ENCODE measurements at places on chromosomes 5 and 9.

DNA sequence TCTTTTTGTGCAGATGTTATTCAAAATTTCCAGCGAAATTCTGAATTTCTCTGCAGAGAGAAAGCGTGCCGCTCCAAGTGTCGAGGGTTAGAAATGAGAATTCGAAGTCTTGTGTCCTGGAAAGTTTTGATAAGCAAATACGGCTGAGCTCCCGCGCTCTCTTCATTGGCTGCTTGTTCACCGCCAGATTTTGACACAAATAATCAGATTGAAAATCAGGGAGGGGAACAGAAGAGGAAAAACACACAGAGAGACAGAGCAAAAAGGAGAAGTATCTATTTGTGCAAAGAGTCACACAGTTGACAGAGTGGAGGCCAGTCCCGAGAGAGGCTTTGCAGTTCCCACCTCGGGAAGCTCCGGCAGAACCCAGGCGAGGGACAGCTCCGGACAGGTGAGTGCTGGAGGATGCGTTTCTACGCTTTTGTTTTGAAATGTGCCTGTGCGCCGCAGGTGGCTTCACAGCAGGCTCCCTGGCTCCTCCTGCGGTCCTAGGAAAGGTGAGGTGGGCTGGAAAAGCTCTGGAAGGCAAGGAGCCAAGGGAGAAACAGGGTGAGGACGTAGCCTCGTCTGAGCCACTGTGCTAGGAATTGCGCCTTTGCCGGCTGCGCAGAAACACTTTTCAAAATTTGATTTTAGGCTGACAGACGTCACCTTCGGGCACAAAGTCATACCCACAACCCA is at the start of gene GFI1B:
GFI1B (plus strand) TSS at position 244 of the 681 bp plus-strand sequence. CDS start 7,985 bp downstream, outside the sequence.
- no peak for DNase-seq

- DNase-seq, result peak; percentile 84
These were observed 404.6 kb downstream of the CSNK1G3 start for GRCh38 chr5:123916345-123917121.

GRCh38 chr5:110760158-110760557 is 21.4 kb downstream of the SLC25A46 start:
- DNase-seq, result no peak

GRCh38 chr5:102893942-102894341 is 138.8 kb downstream of the PAM start:
- peak; percentile 4 for DNase-seq

- no peak for DNase-seq
These were observed 31.0 kb downstream of the ADAM19 start for GRCh38 chr5:157544623-157544989.

- DNase-seq, result peak; percentile 23
These were observed 115.0 kb downstream of the PIK3R1 start for GRCh38 chr5:68330574-68330973.

GRCh38 chr9:19252174-19252884 is 21.8 kb downstream of the DENND4C start:
- peak; percentile 29 for DNase-seq

DNA sequence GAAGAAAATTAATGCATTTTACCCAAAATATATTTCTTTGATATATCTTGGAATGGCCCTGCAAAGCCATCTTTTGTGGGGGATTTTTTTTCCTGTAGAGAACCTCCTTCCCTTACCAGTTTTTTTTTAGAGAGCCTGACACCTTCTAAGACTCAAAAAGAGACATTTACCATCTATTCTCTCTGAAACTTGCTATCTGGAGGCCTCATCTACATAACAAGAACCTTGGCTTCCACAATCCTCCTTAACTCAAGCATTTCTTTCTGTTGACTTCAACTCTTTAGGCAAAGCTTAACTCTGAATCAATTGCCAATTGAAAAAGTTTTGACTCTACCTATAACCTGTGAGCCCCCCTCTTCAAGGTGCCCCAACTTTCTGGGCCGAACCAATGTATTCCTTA is 6.2 kb downstream of the SLC45A2 start:
- DNase-seq, result no peak

DNA sequence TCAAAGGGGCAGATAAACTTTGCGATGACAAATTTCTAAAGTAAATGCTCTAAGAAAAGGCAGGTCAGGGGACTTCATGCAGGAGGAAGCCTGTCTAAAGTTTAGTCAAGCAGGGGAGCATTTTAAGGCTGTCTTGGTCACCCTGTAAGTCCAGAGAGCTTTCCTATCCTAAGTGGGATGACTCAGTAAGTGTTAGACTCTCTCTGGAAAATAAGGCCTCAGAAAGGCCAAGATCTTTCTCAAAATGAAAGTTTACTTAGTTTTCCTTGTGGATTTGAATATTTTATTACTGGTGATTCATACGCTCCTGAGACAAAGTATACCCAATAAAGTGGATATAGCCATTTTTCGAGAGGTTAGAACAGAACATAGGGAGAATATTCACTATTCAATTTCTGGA is 806.9 kb upstream of the CDH9 start:
- no peak for DNase-seq

DNA sequence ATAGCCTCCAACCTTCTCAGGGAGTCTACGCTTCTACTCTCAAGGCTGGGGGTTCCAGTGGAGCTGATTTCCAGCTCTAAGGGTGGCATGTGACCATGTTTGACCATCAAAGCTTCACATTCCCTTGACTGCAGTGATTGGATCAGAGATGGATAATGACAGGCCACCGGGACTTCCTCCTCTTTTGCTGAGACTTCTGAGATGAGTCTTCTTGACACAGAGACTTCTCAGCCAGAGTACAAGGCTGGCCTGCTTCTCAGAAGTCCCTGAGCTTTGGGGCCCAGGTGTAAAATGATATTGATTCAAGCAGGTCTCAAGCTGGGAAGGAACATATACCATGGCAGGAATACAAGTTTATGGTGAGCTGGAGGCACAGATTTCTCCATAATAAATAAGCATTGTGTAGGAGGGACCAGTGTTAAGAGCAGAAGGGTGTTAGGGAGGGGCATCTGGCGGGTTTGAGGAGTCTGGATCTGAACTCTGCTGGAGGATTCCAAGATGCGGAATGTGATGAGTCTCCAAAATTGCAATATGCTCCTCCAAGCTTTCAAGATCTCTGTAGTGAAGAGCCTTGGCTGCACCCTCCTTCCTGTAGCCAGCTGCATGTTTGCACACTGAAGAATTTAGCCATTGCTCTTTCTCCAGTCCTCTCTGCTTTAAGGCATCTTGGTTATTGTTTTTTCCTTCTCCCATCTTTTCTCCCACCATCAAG is 41.7 kb upstream of the HSD17B4 start:
- DNase-seq, result no peak

DNA sequence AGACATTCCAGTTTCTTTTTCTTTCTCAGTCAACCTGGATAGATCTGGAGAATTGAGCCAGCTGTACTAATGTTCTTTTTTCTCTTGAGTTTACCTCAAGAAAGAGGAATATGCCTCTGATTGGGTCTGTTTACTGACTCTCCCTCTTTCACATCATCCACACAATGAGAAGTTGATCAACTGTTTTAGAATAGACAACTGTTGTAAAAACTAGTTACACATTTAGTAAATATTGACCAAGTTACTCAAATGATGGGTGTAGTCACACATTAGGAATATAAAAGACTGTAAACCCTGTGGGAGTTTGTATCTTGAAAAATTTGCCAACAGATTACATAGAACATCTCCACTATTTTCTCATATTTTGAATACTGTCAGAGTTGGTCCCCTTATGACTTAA is 330.8 kb downstream of the FER start:
- DNase-seq, result no peak
